ENCODE measurements at places on chromosomes 5 and 9.

GRCh38 chr5:69528035-69528434 lies 32.0 kb upstream of the GTF2H2C start:
- DNase-seq, result no peak

DNA sequence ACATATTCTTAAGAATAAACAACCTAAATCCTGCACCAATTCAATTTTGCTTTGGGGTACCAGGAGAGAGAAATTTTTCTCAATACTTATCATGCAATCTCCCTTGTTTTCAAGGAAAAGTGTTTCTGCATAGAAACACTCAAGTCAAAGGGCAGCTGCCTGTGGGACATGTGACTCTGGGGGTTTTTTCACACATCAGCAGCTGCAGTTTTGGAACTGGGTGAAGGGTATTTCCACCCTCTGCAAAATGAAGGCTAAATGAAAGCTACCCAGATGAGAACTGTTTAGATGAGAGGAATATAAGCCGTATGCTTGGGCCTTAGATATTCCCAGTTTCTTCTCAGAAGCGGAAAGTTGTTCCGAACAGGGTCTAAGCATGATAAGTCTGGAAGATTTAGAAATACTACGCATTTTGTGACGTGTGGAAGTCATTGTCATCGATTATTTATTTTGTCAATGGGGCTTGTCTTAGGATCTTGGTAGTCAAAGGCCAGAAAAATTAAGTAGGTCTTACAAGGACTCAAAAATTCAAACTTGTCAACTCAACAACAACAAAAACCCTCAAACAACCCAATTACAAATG lies 64.3 kb upstream of the BOD1 start:
- no peak for DNase-seq

GRCh38 chr9:83642793-83643192 lies 19.9 kb downstream of the IDNK start:
- DNase-seq, result no peak

GRCh38 chr9:16331031-16331430 lies 539.4 kb downstream of the BNC2 start:
- no peak for DNase-seq

GRCh38 chr9:3608011-3608410 lies 82.2 kb upstream of the RFX3 start:
- DNase-seq, result no peak

- DNase-seq, result no peak
Measured at GRCh38 chr9:68619072-68619471, 78.4 kb upstream of the TMEM252 start.

- DNase-seq, result no peak
Measured at GRCh38 chr9:103193992-103194391, 198.9 kb downstream of the CYLC2 start.

- DNase-seq, result no peak
Measured at GRCh38 chr5:127886081-127886480, 182.9 kb downstream of the CCDC192 start.

DNA sequence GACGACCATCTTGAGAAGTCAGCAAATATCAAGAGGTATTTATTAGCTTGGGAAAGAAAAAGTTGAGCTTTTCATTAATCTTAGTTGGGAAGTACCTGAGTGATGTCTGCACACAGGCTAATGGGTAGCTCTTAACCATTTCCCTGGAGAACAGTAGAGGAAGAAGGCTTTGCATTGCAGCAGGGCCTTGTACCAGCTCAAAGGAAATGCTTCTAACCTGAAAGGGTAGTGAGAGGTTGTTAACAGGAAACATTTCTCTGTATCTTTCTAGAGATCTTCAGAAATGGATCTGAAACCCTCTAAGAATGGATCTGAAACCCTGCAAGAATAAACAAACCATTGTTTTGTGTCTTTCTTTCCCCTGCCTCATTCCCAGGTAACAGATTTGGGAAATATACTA lies 393.3 kb downstream of the PLK2 start:
- no peak for DNase-seq

DNA sequence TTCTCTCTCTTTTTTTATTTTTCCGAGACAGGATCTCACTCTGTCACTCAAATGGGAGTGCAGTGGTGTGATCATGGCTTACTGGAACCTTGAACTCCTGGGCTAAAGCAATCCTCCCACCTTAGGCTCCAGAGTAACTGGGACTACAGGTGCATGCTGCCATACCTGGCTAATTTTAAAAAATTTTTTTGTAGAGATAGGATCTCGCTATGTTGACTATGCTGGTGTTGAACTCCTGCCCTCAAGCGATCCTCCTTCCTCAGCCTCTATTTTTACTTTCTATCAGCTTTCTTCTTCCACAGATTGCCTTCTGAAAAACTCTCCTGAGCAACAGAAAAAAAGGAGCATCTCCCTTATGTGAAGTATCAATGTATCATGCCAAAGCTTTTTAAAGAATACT lies 14.1 kb upstream of the ERBIN start:
- no peak for DNase-seq

- DNase-seq, result no peak
Measured at GRCh38 chr9:90916147-90916734, 114.6 kb downstream of the SYK start.

DNA sequence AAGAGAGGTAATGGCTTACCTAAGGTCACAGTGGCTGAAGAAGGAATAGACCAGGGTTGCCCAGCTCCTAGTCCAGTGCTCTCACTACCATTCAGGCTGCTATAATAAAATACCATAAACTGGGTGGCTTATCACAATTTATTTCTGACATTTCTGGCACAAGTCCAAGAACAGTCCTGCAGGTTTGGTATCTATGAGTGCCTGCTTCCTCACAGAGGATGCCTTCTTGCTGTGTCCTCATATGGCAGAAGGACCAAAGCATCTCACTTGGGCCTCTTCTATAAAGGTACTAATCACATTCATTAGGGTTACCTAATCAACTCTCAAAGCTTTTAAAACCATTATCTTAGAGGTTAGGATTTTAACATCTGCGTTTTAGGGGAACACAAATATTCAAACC lies 17.2 kb downstream of the STARD4 start:
- DNase-seq, result peak; percentile 68

- DNase-seq, result no peak
Measured at GRCh38 chr9:128499920-128500319, 4.6 kb upstream of the GLE1 start.

DNA sequence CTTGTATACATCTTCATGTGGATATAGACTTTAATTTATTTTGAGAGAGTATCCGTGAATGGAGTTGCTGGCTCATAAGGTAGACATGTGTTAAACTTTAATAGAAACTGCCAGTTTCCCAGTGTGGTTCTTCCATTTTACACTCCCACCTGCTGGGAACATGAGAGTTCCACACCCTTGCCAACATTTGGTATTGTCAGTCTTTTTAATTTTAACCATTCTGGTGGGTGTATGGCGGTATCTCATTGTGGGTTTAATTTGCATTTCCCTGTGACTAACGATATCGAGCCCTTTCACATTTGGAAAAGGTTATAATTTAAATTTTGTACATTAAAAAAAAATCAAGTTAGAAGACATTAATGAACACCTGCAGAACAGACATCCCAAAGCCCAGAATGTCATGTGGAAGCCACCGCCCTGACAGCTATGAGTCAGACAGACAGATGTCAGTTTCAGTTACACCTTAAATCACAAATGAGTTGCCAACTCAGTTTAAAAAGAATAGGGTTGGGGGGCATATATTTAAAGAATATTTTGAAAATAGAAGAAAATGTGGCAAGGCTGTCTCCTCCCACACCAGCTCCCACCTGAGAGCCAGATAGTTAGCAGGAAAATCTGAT lies 36.9 kb downstream of the ANKRD33B start:
- DNase-seq, result peak; percentile 60

GRCh38 chr9:122340161-122340560 lies 30.7 kb upstream of the PTGS1 start:
- no peak for DNase-seq

DNA sequence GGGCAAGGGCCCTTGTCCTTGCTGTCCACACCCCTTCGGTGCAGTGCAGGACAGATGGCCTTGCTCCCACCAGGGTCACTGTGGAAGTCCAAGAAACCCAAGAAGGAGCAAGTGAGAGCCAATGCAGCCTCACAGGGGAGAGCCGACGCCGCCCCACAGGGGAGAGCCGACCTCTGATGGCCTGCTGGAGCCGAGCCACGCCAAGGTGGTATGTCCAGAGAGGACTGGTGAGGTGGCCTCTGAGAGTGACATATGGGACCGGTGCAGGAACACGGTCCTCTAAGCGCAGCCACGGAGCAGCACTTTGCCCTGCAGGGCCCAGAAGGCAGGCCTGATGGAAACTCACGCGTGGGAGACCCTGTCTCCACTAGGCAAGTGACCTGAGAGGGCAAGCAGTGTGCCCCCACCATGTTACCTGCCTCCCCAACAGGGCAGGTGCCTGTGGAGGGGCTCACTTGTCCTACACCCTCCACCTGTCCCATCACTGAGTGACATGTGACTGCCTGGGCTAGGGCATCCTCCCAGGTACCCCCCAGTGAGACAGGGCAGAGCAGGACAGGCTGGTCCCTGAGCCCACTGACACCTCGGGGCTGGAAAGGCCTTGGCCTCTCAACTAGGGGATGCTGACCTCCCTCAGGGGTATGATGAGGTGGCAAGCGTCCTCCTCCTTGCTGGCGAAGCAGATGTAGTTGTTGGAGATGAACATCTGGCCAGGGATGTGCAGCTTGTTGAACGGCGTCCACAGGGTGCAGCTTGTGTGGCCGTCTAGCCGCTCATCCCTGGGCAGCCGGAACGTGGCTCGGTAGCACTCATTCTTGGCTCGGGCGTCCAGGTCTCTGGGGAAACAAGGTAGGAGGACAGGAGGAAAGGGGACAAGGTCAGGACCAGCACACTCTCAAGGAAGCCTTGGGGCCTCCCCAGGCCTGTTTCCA lies 16.7 kb downstream of the TBC1D9B start:
- DNase-seq, result no peak

- no peak for DNase-seq
Measured at GRCh38 chr9:89515416-89515815, 17.5 kb upstream of the SEMA4D start.

DNA sequence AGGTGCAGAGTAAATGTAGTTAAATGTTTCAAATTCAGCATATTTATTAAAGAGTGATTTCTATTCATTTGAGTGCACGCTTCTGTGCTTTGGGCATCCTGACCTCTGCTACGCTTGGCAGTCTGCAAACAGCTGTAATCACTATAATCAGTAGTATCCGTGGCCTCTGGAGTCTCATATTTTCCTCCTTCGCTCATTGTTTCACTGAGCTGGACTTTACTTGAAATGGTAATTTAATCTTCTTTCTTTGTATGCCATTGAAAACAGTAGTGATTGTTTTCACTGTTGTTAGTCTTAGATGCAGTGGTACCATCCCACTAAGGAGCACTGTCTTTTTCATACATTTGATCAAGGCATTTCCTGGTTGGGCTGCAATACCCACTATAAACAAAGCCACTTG lies 43.5 kb upstream of the CAVIN4 start:
- no peak for DNase-seq

GRCh38 chr9:14573319-14573718 lies 119.9 kb downstream of the ZDHHC21 start:
- DNase-seq, result no peak

DNA sequence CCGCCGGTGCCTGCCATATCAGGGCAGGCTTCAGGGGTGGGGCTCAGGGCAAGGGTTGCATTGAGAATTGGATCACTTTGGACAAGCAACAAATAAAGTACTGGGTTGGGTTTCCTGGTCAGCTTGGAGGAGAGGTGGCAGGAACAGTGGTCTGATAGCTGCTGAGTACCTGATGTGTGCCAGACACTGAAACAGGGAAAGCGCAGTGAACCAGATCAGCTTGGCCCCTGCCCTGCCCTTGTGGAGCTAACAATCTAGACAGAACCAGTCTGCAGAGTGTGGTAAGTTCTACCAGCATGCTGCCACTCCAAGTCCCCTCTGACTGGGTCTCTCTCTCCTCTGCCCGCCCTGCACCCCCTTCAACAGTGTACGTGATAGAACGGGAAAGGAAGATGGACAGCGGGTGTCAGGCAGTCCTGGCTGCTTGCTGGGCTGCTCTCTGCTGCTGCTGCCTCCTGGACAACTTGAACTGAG lies 53.4 kb downstream of the CYSTM1 start:
- DNase-seq, result no peak

Data from hematopoietic multipotent progenitor cell treated with erythropoietin and hydrocortisone succinate and interleukin-3 and kit ligand, for 17 days (in vitro differentiated cells).